ENCODE measurements at places on chromosomes 12 and 14.

DNA sequence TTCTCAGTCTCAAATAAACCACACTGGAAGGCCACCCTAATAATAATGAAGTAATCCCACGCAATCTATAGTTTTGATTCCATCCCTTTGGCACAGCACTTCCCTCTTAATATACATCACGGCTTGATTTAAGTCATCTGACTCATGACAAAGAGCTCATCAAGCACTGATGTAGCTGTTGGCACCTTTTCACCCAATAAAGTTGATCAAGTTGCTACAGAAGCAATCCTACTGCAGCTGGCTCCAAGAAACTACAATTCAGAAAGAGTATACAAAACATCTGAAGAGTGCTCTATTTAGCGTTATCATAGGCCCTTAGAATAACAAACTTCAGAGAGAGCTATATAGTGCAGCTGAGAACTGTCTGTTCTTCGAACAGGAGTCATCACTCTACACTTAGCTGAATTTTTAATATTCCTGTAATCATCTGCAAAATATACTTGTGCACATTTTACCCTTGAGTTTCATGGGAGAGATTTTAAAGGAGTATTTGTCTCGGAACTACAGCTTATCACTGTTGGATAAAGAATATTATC, 94.9 kb downstream of the OSBPL8 start:
- no peak for DNase-seq

DNA sequence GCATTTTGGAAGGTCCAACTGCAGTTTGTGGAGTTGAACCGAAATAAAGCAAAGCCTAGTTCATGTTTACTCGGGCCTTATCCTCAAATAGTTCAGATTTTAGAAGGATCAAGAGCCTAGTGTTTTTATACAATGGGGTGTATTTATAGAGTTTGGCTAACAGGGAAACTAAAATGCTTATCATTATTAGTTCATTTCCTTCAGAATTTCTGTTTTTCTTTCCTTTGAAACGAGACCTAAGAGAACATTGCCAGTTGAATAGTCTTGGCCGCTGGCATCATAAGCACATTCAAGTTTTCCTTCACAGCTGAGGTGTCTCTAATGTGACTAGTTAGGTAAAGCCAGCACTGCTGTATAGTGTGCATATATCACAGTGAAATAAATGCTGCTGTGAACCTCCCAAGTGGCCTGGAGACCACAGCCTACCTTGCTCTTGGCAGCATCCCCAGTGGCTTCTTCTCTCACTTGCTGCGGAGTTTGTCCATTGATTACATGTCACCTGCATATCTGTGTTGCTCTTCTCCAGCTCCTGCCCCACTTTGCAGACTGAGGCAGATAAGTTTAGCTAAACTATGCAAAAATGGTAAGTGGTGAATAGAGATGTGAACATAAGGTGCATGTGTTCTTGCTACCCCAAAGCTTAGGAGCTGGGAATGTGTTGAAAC, 88.8 kb downstream of the ANO6 start:
- no peak for DNase-seq

- DNase-seq: no peak
These were observed 520.1 kb downstream of the RMST start for GRCh38 chr12:97982684-97983083.

GRCh38 chr12:129064209-129064855, 211.1 kb downstream of the GLT1D1 start:
- no peak for DNase-seq

DNA sequence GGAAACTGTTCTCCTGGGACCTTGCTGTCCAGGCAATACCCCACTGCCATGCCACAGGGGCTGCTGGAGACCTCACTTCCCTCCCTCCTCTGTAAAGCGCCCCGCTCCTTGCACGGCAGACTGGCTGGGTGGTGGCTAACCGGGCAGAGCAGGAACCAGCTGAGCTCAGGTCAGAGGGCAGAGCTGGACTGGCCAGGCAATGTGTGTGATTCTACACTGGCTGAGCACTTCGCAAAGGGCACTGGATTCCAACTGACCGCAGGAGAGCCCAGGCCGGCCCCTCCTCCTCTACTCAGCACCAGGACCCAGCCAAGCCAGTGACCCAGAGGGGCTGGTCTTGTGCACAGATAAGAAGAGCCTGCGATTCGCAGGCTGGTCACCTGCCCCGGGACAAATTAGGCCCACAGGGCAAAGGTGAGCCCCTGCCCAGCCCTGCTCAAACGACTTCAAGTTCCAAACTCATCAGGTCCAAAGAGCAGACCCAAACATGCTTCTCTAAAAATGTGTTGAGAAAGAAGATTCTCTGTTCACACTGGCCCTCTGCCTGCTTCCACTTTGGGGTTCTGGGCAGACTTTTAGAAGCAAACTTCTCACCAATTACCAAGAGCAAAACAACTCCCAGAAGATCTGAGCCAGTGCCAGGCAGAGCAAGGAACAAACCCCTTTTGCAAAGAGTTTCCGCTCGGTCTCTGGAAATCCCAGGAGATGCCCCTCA, 54.9 kb upstream of the DIO3 start:
- no peak for DNase-seq

GRCh38 chr14:100822013-100822412, 3.9 kb upstream of the MEG3 start:
- no peak for DNase-seq

GRCh38 chr14:90815822-90816662, at the start of gene TTC7B:
Gene TTC7B (minus strand): TSS chr14:90816430. CDS start chr14:90816295, 135 bp downstream.
- DNase-seq: peak; percentile 39

- DNase-seq: peak; percentile 18
These were observed 29.3 kb upstream of the TMCC3 start for GRCh38 chr12:94679554-94680195.

- peak; percentile 7 for DNase-seq
These were observed 90.9 kb upstream of the DCN start for GRCh38 chr12:91273560-91273959.

- no peak for DNase-seq
These were observed 27.6 kb downstream of the MAPKAPK5 start for GRCh38 chr12:111869671-111870070.

- DNase-seq: no peak
These were observed 384.2 kb downstream of the ZFP36L1 start for GRCh38 chr14:68408680-68409079.

GRCh38 chr12:99946131-99946530, 38.6 kb downstream of the ANKS1B start:
- no peak for DNase-seq

DNA sequence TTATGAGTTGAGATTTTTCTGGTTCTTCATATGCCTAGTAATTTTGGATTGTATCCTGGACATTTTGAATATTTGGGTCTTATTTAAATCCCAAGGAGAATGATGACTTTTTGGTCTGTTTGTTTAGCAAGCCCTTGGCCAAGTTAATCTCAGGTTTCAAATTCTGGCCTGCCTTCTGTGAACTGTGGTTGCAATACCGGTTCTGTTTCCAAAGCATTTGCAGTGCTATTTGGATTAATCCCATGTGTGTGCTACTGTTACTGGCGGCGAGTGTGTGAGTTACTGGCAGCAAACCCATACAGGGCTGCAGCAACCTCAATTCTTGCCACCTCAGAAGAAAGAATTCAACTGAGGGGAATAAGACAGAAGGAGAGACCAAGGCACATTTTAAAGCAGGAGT, 51.1 kb downstream of the TMEM260 start:
- no peak for DNase-seq

DNA sequence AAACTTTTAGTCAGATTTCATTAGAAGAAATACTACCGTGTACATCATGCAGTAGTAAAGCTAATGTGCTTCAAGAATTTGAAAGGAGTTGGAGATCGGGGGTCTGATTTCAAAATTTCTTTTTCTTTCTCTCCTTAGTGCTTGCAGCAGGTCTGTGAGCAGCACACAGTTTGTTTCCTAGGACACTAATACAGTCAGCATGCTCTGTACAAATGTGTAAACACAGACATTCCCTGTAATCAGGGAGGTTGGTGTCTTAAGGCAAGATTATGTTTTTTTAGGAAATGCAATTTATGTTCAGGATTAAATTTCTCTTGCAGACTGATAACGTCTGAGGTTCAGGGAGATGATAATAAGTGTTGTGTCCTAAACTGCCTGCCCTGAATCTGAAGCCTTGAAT, 142.7 kb downstream of the ALX1 start:
- no peak for DNase-seq

- DNase-seq: no peak
These were observed 100.2 kb downstream of the STAB2 start for GRCh38 chr12:103687253-103687652.

DNA sequence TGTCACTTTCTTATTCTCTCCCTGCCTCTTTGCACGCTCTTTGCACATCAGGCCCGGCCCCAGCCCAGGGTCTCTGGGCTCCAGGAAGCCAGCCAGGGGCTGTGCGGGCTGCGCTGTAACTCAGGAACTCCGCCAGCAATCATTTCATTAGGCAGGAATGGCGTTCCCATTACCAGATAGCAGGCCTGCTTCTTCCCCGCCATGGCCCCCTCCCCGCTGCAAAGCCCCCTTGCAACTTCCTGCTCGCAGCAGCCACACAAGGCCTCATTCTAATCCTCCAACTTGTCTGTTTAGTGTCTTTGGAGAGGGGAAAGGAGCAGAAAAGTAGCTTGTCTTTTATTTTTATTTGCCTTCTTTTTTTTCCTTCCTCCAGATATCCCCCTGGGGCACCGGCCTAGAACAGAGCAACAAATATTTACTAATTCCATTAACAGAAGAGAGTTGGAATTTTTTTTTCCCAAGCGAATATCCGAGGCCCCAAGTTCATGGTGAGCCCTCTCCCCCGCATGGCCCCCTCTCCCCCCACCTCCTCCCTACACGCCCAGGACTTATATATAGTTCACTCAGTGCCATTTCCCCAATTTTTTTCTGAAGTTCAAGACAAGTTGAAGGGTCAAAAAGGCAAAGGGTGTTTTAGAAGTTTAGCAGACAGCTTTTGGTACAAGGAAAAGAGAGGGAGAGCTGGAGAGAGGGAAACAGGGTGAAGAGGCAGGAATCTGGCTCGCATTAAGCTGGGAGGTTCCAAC, 329.4 kb upstream of the TBX3 start:
- DNase-seq: peak; percentile 14

DNA sequence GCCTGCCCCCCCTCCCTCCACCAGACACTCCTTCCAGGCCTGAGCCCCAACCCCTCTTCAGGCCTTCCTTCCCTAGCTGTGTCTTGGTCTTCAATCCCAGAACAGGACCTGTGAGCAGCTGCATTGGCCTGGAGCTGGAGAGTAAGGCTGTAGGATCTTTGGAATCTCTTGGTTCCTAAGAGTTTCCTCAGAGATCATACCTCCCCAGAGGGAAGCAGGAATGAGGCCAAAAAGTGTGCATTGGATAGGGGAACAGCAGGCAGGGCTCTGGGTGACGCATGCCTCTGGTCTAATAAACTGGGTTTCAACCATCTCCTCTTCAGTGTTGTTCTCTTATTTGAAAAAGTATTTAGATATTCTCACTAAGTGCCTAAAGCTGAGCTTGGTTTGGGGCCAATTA, 1.8 kb upstream of the SMARCD1 start:
- no peak for DNase-seq

GRCh38 chr12:82963956-82964355, 277.2 kb downstream of the TMTC2 start:
- DNase-seq: peak; percentile 73

GRCh38 chr12:65155784-65156183, 13.6 kb upstream of the LEMD3 start:
- no peak for DNase-seq

- DNase-seq: no peak
These were observed 64.7 kb downstream of the VEZT start for GRCh38 chr12:95282266-95282665.

- DNase-seq: no peak
These were observed 6.5 kb upstream of the ATP23 start for GRCh38 chr12:57934819-57935218.

GRCh38 chr14:104293851-104294627, 155.7 kb downstream of the KIF26A start:
- peak; percentile 49 for DNase-seq

GRCh38 chr12:41932470-41932991, 212.1 kb downstream of the GXYLT1 start:
- peak; percentile 83 for DNase-seq

- DNase-seq: peak; percentile 57
These were observed 51.2 kb downstream of the TESC start for GRCh38 chr12:117047810-117048584.

DNA sequence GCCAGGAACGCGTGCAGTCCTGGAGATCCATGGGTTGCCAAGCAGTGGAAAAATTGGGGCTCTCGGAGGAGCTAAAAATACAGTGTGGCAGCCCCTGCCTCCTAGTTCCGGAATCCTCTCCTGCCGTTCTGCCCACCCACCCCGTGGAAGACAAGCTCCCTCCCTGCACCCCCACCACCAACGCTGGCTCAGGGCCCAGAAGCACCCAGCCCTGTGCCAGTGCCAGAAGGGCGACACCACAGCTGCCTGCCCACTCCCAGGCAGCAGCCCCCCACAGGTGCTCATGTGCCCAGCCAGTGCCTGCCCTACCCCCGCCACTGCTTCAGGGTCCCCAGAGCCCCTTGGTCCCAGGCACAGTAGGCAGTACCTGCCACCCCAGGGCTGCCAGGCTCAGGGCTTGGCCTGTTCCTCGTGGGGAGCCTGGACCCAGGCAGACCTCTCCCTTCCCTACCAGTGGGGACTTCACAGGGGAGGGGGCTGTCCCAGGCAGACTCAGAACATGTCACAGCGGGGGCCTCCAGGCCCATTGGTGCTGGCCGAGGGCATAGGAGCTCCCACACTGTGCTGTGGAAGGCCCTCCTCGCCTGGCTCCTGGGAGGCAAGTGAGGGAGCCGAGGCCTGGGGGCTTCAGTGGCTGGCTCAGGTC, 7.4 kb downstream of the INF2 start:
- no peak for DNase-seq

DNA sequence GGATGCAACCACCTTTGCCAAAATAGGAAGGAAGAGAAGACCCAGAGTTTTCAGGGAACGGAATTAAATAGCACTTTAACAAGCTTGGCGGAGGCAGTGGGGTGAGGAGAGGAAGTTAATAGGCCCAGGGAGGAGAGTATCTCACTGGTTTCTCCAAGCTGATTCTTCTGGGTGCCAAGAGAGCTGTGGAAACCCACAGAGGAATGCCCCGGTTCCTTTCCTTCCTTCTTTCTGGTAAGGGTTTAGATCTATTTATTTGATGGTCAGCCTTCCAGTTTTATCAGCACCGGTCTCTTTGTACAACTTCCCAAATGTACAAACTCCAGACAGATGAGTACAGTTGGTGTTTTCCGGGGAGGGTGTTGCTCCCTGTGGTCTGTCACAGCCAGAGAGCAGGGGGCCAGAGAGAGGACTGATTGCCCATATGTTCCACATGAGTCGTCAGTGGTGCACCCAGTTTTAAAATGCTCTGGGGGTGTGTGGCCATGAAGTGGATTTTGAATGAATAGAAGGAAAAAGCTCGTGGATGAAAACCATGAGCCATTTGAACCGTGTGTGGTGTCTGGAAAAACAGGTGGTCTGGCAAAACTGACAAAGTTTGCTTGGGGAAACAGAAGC, 26.6 kb downstream of the PRKCH start:
- no peak for DNase-seq

- DNase-seq: no peak
These were observed 221.8 kb downstream of the MSRB3 start for GRCh38 chr12:65500091-65500900.

GRCh38 chr12:15563663-15564062, 225.5 kb downstream of the EPS8 start:
- DNase-seq: no peak

- DNase-seq: no peak
These were observed 449.1 kb downstream of the RAD51B start for GRCh38 chr14:68268719-68269118.

Data from mesendoderm (in vitro differentiated cells).